ENCODE measurements at places on chromosomes 5 and 9. TPM values are rescaled to one million over a fixed set of nuclear protein-coding genes. Genes with fewer than 3 reads are reported as not detected.
A peak's percentile ranks its signal among the peaks of the same experiment; 100 is the strongest.

Gene KIAA0825
- total RNA-seq: 2.6 TPM

Gene LVRN
- total RNA-seq: 1.8 TPM

GRCh38 chr9:116285320-116285719 is 131.7 kb downstream of the PAPPA start:
- DNase-seq: no peak

DNA sequence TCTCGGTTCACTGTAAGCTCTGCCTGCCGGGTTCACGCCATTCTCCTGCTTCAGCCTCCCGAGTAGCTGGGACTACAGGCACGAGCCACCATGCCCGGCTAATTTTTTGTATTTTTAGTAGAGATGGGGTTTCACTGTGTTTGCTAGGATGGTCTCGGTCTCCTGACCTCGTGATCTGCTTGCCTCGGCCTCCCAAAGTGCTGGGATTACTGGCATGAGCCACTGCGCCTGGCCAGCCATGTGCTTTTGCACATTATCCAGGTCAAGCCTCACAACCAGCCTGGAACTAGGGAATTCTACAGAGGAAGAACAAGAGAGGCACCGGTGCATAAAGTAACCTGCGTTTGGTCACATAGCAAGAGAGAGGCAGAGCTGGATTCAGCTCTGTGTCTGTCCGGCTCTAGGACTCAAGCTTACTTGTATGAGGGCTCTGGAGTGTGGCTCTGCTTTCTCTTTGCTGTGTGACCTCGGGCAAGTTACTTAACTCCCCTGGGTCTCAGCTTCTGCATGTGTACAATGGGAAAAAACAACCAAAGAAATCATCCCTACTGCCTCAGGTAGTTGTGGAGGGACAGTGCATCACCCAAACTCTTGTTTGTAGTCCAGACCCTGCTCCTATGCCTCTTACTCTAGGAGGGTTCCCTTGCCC is 6.3 kb downstream of the FGF18 start:
- DNase-seq: peak; percentile 8

- DNase-seq: no peak
These were observed 10.8 kb downstream of the DMAC1 start for GRCh38 chr9:7788772-7789171.

DNA sequence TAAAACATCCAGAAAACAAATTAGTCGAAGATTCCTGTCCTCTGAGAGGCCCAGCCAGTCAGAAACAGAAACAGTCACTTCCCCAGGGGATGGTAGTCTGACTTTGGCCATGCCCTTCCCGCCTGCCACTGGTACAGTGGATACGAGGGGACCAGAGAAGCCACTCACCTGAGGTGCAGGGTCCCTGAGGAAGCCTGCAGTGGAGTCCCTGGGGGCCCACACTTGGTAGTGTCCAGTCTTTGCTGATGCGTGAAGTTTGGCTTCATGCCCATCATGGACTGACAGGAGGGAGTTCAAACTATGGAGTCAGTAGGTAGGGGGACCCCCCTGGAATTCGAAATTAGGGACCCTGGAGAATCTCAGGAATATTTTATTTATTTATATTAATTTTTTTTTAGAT is 147.5 kb downstream of the DAB2IP start:
- DNase-seq: no peak
